T-cell (primary cell): ENCODE measurements at places on chromosomes 2 and 18. TPM values are rescaled to one million over a fixed set of nuclear protein-coding genes. Genes with fewer than 3 reads are reported as not detected.

Gene HOXD3
- not detected for total RNA-seq

Gene COLEC11
- total RNA-seq, result 0.35 TPM

Gene ZNF24
- 63.1 TPM for total RNA-seq

Gene NOL4
- total RNA-seq, result not detected

Gene MYO1B
- 0.39 TPM for total RNA-seq

Gene DSG1
- total RNA-seq, result not detected
